Natural killer cell (primary cell): ENCODE measurements at places on chromosomes 11 and 22. TPM values are rescaled to one million over a fixed set of nuclear protein-coding genes. Genes with fewer than 3 reads are reported as not detected.
A peak's percentile ranks its signal among the peaks of the same experiment; 100 is the strongest.

- H3K27me3 ChIP-seq = no peaks in the 10 kb centered on the region
- peaks cover 12% of the 10 kb centered on the region for H3K4me1 ChIP-seq
- no peak for DNase-seq
- H3K4me3 ChIP-seq = no peak overlapping the region
- H3K27ac ChIP-seq = no peak overlapping the region
Observed at GRCh38 chr11:27504205-27504604, 2.4 kb downstream of the LIN7C start.

The GP1BB gene
- 0.39 TPM for total RNA-seq

- H3K4me1 ChIP-seq = peaks cover 28% of the 10 kb centered on the region
- peak overlapping the region; percentile 7 for H3K27ac ChIP-seq
- peaks cover 73% of the 10 kb centered on the region for H3K36me3 ChIP-seq
- DNase-seq = peak; percentile 93
Observed at GRCh38 chr11:72821920-72822799, 7.9 kb downstream of the ATG16L2 start.

The TYR gene
- total RNA-seq = not detected

The SBF2 gene
- 26.9 TPM for total RNA-seq

DNA sequence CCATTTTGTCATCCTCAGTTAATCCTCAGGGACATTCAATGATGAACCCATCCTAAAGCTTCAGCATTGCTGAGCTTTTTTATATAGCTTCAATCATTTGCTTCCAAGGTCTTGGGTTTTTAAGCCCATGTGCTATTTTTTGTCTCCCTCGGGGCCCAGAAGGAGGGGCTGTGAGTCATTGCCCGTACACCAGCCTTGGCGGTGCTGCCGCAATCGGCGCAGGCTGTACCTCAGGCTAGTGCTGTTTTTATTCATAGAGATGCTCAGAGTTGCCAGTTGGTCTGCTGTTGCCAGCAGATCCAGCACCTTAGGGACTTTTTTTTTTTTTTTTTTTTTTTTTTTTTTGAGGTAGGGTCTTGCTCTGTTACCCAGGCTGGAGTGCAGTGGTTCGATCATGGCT is 35.5 kb downstream of the ACO2 start:
- no peaks in the 10 kb centered on the region for H3K4me1 ChIP-seq
- H3K4me3 ChIP-seq = no peak overlapping the region
- H3K36me3 ChIP-seq = peaks cover 38% of the 10 kb centered on the region
- no peak for DNase-seq

GRCh38 chr22:39946503-39947219 is 13.5 kb upstream of the TMA7B start:
- no peak overlapping the region for H3K4me3 ChIP-seq
- H3K27ac ChIP-seq = no peak overlapping the region
- DNase-seq = no peak
- peaks cover 40% of the 10 kb centered on the region for H3K4me1 ChIP-seq
- H3K36me3 ChIP-seq = peaks cover 20% of the 10 kb centered on the region

The P2RY2 gene
- total RNA-seq = 1.0 TPM

The TMEM134 gene
- 61.2 TPM for total RNA-seq

DNA sequence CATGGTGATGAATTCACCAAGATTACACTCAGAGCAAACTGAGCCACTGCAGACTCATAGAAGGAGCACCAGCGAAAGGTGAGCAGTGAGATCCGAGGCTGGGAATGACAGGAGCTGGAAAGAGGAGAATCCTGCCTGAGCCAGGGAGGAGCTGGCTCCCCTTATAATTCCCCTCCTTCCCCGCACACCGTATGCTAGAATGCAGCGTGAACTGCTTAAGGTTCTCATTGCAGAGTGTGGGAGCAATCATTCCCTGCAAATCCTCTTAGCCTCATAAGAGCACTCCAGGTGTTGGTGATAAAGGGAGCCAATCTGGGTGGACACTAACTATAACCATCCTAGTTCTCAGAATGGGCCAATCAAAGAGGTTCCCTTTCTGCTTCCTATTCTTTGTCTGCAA is 127.6 kb upstream of the TEAD1 start:
- no peak overlapping the region for H3K27ac ChIP-seq
- no peak for DNase-seq
- H3K4me1 ChIP-seq = no peaks in the 10 kb centered on the region
- H3K27me3 ChIP-seq = no peaks in the 10 kb centered on the region
- H3K4me3 ChIP-seq = no peak overlapping the region
